Brain microvascular endothelial cell (primary cell): ENCODE measurements at places on chromosomes 7 and 10.

DNA sequence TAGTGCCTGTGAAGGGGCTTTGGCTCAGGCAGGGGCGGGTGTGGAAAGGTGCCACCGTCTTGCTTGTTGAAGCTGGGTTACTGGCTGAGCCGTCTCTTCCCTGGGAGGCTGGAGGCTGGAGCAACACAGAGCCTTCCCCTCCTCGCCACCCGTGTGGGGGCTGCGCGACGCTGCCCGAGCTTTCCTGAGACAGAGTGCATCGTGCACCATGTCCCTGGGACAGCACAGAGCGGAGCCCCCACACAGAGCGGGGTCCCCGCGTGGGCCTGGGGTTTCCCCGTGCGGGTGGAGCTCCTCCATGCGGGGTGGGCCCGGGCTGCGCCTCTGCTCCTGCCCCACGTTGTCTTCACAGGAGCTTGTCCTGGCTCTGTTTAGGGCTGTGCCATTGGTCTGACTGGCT, 69.9 kb downstream of the INPP5A start:
- no peak for DNase-seq

- peak; percentile 64 for DNase-seq
Measured at GRCh38 chr7:126436213-126436868, 816.4 kb downstream of the GRM8 start.

DNA sequence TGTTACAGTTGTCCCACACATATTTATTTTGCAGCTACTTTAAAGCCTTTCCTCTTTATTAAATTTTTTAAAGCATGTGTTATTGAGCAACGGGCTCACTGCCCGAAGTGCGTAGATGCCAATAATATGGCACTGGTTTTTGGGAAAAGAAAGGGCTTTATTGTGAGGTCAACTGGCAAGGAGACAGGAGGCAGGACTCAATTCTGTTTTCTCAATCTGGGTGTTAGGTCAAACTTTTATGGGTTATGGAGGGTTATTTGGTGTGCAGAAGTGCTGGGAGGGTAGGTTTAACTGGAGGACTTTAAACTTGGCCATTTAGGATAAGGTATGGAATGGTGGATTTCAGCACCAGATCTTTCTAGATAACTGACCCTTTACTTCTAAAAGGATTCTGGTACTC, 183.6 kb downstream of the LRRC4 start:
- DNase-seq, result no peak

- DNase-seq, result no peak
Measured at GRCh38 chr10:88066319-88066718, 202.9 kb downstream of the PTEN start.

- no peak for DNase-seq
Measured at GRCh38 chr7:30635798-30636197, 41.1 kb downstream of the GARS1 start.

DNA sequence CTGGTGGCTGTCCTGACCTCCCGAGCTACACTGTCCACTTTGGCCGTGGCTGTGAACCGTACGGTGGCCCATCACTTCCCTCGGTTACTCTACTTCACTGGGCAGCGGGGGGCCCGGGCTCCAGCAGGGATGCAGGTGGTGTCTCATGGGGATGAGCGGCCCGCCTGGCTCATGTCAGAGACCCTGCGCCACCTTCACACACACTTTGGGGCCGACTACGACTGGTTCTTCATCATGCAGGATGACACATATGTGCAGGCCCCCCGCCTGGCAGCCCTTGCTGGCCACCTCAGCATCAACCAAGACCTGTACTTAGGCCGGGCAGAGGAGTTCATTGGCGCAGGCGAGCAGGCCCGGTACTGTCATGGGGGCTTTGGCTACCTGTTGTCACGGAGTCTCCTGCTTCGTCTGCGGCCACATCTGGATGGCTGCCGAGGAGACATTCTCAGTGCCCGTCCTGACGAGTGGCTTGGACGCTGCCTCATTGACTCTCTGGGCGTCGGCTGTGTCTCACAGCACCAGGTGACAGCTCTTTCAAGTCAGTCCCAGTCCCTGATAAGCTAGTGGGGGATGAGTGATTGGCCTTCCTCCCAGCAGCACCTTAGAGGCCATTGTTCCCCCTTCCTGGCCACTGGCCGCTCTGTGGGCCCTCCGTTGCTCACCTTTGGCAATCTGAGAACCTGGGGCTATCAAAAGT, 3.0 kb downstream of the CHPF2 start:
- no peak for DNase-seq

- DNase-seq, result no peak
Measured at GRCh38 chr10:50883629-50884028, 1.8 kb downstream of the A1CF start.
